ENCODE measurements at places on chromosomes 12 and 14.

GRCh38 chr12:76883151-76883550, 4.3 kb upstream of the CSRP2 start:
- DNase-seq = no peak

DNA sequence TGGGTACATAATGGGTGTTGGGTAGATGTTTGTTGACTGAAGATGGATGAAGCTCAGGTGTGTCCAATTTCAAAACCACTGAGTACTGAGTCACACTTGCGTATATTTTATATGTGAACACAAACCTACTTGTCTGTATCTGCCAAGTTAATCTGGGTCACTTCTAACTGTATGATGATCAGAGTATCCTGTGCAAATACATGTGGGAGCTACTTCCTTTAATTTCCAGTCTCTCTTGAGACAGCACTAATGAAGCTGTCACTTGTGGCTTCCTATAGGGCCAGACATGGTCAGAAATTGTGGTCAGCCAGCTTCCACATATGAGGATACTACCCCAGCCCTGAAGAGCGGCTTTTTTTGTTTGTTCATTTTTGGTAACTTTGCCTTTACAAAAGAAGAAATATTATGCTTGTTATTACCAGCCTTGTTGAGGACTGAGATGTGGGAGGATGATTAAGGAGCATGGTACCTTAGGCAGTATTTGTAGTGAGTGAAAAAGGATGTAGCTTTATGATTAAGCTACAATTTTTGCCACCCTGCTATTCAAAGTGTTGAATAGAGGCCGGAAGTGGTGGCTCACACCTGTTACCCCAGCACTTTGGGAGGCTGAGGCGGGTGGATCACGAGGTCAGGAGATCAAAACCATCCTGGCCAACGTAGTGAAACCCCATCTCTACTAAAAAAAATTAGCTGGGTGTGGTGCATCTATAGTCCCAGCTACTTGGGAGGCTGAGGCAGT, 32.4 kb downstream of the PLXNC1 start:
- no peak for DNase-seq

GRCh38 chr12:69476276-69477017, 6.3 kb downstream of the FRS2 start:
- no peak for DNase-seq

GRCh38 chr12:21026302-21026701, 104.7 kb upstream of the SLCO1B1 start:
- DNase-seq = no peak

GRCh38 chr12:31279390-31279924, 46.5 kb downstream of the SINHCAF start:
- no peak for DNase-seq

DNA sequence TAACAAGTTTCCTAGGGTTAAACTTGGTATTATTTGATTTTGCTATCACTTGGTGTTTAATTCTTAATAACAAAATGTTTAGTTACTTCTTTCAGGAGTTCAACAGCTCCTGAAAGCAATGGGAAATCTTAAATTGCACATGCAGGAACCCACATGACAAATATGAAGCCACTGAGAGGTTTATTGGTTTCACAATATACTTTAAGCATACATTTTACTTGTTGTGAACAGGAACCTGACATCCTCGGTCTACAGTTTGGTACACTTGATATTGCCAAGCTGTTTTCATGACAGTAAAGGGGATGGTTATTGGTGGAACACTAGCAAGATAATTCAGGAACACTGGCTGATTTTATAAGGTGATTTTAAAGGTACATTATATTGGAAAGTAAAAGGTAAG, 46.2 kb downstream of the SLC38A1 start:
- DNase-seq = no peak

DNA sequence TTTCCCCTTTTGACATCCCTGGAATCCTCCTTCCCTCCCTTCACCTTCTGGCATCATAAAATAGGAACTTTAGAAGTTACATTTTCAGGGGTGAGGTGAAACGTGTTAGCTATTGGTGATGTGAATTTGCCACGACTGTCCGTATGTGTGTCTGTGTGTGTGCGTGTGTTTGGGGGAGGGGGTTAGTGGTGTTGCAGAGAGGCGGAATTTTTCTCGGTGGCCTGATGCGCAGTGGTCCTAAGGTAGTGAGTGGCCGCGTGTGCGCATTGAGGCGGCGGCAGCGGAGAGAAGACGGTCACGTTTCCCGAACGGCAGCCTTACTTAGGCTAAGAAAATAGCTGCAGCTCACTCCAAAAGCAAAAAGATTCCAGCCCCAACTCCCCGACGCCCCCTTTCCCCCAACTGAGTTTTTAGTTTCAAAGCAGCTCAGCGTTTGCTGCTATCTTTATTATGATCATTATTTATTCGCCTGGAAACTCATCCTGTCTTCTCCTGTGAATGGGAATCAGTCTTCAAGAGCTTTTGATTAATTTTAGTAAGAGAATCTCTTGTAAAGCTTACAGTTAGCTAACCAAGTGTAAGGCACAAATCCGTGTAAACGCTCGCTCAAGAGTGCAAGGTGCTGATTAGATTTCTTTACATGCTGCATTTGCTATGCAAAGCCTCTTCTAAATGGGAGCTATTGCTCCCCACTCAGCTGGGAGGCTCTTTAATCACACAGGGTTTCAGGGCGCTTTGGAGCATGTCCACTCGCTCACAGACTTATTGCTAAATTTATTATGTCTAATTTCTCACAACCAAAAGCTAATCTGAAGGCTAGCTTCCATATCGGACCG, 4.7 kb downstream of the FLRT2 start:
- DNase-seq = no peak

GRCh38 chr12:26135010-26135420, 10.2 kb upstream of the BHLHE41 start:
- no peak for DNase-seq

- no peak for DNase-seq
Measured at GRCh38 chr12:108635997-108636808, 2.5 kb upstream of the SELPLG start.

DNA sequence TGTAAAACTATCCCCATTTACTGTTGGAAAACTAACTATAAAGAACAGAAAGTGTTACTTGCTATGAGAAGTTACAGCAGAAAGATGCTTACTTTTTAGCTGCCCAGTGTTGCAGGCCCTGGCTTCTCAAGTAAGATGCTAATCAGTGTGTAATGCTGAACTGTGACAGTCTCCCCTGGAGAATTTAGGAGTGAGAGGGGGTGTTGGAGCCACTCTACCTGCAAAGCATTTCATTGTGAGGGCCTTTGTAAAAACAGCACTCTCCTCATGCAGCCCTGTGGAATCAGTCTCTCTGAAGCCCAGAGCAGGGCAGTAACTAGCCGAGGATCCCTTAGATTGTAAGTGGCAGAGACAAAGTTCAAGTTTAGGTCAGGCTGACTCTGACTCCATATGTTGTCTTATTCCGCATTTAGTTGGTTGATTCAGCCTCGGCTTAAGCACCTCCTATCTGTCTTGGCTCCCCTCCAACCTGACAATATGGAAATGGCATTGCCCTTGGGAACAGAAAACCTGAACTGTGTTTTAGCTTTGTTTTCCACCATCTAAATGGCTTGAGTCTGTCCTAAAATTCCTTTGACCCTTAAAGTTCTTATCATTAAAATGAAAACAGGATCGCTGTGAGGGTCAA, 141.3 kb downstream of the PRKCH start:
- DNase-seq = no peak

DNA sequence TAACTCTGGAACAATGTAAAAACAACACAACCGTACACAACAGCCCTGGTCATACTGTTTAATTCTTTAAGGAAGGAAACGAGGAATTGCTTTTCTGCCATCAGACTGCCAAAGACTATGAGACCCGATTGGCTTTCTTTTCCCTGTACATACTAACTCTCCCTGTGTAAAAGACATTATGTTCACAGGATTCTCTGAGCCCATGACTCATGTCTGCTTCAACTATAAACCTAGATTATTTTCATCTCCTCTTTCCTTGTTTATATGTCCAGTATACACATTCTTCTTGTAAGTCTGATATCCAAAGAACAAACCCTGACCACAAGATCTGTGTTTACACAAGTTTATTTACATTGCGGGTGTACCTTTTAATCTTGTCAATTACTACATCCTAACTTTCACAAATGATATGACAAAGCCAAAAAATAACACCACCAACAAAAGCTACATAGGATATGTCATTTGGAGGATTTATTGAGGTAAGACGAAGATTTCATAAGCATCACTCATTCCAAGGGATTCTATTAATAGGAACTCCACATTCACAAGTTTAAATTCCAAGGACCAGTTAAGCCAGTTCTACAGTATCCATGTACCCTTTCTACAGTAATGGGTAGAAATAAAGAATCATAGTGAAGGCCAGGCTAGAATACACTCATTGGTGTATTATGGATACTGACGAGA, 67.3 kb downstream of the STXBP6 start:
- no peak for DNase-seq

GRCh38 chr12:114272605-114273004, 133.3 kb downstream of the TBX5 start:
- no peak for DNase-seq

DNA sequence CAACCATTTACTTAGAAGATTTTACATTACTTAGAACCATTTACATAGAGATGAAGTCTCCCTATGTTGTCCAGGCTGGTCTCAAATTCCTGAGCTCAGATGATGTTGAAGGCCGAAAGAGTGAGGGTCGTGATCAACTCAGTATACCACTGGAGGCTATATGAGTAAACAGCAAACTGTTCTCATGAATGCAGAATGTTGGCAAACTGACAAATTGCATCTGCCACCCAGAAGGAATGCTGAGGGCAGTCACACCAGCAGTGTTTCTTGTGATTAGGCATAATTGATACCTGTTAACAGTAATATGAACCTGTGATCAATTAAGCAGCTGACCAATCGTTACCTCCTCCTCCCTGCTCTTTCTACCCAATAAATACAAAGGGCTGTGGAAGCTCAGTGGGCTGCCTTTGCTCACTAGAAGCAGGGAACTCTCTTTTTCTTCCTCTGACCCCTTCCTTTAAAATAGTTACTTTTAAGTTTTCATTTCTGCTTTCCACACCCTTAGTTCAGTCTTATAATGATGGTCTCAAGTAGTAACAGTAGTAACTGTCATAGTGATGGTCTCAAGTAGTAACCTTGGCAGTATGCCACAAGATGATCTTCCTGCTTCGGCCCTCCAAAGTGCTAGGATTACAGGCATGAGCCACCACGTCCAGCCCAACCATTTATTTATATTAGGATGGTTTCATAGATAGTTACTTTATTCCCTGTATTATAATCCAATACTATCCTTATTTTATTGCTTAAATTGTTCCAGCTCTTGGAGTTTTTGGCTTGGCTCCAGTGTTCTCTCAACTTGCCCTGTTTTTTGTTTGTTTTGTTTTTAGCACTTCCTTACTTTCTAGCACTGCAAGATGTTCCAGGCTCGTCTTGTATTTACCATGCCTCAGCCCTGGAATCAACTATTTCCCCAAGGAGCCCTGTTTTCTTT, 25.8 kb downstream of the LIMA1 start:
- DNase-seq = no peak

- no peak for DNase-seq
Measured at GRCh38 chr14:100454437-100454836, 131.3 kb downstream of the SLC25A47 start.

DNA sequence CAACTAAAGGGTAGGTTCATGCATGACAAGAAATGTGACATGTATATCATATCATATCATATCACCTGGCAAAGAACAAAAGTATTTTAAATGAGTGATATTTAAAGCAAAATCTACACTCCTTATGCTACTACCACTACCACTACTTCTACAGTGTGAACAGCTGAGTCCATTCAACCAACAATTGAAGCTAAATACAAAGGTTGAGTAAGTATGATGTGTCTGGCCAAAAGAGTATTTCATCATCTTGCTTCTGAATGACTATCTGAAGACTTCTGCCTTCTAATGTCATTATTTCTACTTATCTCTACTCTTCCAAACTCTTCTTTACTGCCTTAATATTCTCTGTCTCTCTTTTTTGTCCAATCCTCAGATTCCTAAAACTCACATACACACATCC, 292.6 kb upstream of the CAND1 start:
- DNase-seq = no peak

DNA sequence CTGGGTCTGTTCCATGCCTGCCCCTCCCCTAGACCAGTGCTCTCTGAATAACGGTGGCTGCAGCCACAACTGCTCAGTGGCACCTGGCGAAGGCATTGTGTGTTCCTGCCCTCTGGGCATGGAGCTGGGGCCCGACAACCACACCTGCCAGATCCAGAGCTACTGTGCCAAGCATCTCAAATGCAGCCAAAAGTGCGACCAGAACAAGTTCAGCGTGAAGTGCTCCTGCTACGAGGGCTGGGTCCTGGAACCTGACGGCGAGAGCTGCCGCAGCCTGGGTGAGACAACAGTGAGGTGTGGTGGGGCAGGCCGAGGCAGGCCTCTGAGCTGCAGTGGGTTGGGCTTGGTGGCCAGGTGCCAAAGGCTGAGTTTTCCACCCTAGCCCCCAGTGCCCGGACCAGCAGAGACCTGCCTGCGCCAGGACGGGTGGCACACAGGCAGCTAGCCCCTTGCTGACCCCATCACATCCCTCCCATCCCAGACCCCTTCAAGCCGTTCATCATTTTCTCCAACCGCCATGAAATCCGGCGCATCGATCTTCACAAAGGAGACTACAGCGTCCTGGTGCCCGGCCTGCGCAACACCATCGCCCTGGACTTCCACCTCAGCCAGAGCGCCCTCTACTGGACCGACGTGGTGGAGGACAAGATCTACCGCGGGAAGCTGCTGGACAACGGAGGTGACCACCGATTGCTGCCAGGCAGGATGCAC, 28.2 kb upstream of the LRP1-AS start:
- no peak for DNase-seq

DNA sequence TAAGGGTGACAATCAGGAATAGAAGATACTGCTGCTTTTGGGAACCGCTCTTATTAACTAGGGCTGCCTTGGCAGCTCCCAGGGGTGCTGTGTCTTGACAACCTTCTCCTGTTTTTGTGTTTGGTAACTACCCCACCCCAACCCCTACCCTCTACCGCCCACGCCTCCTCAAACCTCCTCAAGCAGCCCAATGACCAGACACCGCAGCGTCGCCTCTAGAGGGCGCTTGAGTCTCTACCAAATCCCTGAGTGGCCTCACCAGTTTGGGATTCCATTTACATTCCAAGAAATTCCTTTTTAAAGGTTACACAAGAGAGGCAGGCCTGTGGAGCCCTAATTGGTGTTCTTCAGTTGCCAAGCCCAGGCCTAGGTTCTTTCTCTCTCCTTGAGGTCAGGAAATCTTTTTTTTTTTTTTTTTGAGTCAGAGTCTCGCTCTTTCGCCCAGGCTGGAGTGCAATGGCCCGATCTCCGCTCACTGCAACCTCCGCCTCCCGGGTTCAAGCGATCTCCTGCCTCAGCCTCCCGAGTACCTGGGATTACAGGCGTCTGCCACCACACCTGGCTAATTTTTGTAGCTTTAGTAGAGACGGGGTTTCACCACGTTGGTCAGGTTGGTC, 72.4 kb upstream of the USP44 start:
- no peak for DNase-seq

- DNase-seq = no peak
Measured at GRCh38 chr14:28661171-28661772, 105.3 kb upstream of the FOXG1 start.

DNA sequence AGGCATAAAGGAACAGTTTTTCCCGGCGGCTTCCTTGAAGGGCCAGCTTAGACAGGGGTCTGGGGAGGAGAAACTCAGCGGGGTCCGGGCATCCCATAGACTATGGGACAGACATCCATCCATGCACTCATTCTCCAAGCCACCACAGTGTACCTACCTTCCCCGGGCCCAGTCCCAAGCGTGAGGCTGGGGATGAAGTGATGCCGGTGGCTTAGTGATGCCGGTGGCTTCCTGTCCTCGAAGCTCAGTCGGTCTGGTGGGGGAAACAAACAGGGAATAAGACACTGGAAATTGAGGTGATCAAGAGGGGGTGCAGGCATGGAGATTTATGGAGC, 421 bp downstream of the RTL1 start:
- DNase-seq = no peak

GRCh38 chr12:53743266-53744129, 8.3 kb downstream of the CISTR start:
- peak; percentile 25 for DNase-seq
